ENCODE measurements at places on chromosomes 4 and X. TPM values are rescaled to one million over a fixed set of nuclear protein-coding genes. Genes with fewer than 3 reads are reported as not detected.

DNA sequence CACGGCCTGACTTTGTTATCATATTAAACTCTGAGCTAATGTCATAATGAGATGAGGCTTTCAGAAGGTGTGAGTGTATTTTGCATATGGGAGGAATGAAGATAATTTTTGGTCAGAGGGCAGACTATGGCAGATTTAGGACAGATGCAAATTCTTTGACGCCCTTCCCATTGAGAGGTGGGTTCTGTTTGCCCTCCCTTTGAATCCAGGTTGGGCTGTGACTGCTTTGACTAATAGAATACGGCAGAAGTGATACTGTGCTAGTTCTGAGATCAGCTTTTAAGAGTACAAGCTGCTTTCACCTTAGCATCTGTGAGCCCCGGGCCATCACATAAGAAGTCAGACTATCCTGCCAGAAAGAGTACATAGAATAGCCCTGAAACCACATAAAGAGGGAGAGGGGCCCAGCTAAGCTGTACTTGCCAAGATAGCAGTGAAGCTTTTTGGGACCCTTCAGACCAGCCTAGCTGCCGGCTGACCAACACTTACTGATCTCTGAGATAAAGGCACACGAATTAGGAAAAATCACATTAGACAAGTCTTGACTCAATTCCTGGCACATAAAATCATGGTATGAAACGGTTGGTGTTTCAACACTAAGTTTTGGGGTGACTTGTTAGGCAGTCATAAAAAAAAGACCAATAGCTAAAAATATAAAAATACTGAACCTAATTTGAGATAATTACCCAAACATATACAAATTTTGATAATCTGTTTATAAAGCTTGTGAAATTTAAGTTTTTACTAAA, 166.7 kb upstream of the SH3RF1 start:
- no peak for DNase-seq

GRCh38 chr4:8410641-8411271, 29.8 kb downstream of the ACOX3 start:
- DNase-seq, result peak; percentile 19

DNA sequence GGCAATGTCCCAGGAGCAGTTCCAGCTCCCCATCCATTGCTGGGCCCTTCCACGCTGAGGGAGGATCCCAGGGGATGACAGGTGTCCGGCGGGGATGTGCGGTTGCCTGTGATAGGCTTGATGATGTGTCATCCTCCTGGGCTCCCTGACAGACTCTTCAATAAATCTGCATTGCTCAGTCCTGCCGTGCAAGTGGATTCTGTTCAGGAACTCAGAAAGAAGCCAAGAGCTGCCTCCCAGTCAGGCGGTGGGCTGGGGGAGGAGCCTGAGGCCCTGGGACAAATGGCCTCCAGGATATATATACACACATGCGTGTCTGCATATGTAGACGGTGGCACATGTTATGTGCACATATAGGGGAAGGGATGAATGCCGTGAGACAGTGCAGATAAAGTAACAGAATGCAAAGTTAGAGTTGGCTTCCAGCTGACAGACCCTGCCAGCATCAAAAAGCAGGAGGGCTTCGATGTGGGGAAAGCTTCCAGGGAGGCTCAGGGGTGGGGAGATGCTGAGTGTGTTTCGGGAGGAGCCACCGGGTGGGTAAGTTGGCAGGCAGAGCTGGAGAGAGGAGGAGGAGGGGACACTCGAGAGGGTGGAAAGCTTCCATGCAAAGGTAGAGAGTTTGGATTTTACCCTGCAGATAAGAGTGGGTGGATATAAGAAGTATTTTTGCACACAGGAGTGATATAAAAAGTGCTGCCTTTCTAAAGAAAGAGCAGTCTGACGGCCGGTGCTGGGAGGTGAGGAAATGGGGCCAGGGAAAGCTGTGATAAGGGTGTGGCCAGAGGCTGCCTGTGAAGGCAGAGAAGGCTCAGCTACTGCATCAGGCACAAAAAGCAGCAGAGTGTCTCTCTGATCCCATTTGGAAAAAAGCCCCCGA, 28.5 kb upstream of the CRMP1 start:
- DNase-seq, result no peak

GRCh38 chr4:88964450-88964849, 92.5 kb downstream of the FAM13A start:
- no peak for DNase-seq

DNA sequence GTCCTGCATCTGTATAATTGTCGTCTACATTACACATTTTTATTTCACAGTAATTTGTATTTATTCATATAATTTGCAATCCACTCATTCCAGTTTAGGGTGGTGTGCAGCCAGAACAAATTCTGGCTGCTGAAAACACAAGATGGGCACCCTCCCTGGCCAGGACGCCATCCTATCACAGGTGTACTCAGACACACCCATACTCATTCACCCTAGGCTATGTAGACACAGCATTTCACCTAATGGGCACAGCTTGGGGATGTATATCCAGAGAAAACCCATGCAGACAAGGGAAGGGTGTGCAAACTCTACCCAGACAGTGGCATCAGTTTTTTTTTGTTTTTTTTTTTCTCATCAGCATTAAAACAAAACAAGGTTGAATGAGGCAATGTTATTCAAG, 73.1 kb downstream of the HMGB2 start:
- no peak for DNase-seq

- DNase-seq, result no peak
These were observed 23.2 kb upstream of the TSPAN7 start for GRCh38 chrX:38538134-38538533.

- no peak for DNase-seq
These were observed 5.7 kb downstream of the PITX2 start for GRCh38 chr4:110617075-110617640.

DNA sequence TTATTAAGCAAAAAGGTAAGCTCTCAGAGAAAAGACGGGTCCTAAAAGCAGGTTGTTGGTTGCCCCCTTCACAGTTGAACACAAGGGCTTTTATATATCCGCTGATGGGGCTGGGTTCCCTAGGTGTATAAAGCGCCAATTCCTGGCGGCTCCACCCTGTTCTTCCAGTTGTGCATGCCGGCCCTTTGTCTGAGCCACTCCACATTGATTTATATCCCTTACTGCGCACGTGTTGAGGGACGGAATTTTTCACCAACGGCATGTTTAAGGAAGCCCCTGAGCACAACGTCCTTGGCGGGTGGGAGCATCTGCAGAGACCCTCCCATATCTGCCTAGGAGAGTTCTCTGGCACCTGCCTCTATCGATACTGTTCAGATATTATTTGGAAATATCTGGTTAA, 135.7 kb downstream of the DTHD1 start:
- no peak for DNase-seq

GRCh38 chrX:41923978-41924683, 777 bp upstream of the CASK start:
- no peak for DNase-seq

- no peak for DNase-seq
These were observed 3.5 kb downstream of the SH3KBP1 start for GRCh38 chrX:19883878-19884277.

DNA sequence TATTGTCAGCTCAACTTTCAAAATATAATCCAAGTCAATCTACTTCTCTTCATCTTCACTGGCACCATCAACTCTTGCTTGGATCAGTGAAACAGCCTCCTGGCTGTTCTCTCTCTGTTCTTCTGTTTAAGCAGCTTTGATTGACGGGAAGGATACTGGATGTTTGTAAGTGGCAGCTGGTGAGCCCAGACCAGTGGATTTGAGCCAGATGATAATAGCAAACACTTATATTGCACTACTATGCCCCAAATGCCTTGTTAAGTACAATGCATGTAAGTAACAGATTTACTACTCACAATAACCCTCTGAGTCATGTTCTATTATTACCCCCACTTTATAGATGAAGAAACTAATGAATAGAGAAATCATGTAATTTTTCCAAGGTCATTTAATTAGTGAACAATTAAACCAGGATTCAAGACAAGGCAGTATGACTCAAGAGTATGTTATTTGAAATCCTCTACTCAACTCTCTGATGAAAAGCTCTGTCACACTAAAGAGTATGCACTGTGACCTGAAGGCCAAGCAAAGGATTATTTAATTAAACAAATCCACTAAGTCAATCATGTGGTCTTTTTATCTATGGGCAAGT, 44.8 kb downstream of the SPANXN3 start:
- no peak for DNase-seq

- DNase-seq, result no peak
These were observed 66.7 kb upstream of the PJA1 start for GRCh38 chrX:69231903-69232302.

DNA sequence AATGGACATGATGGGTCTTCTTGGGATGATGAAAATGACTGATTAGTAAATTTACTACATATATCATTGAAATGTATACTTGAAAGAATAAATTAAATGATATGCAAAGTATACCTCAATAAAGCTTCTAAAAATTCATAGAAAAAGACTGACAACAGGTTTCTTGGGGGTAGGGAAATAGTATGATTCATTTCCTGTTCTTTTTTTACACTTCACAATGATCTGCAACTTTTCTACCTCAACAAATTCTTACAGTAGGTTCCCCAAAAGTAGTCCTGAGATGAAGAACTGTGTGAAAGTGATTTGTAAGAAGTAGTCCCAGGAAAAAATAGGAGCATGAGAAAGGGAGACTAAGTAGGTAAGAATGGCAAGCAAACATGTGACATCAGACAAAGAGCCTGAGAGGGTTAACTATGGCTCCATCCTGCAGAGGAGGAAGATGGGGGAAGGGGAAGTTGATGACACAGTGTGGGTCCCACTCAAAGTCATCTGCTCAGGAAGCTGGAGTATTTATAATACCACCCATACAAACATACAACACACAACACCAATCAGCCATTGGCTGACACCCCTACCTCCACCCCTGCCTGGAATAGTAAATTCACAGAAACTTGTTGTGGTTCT, 73.9 kb downstream of the ARHGAP6 start:
- no peak for DNase-seq

GRCh38 chr4:21869978-21870745, 78.4 kb downstream of the KCNIP4 start:
- no peak for DNase-seq

DNA sequence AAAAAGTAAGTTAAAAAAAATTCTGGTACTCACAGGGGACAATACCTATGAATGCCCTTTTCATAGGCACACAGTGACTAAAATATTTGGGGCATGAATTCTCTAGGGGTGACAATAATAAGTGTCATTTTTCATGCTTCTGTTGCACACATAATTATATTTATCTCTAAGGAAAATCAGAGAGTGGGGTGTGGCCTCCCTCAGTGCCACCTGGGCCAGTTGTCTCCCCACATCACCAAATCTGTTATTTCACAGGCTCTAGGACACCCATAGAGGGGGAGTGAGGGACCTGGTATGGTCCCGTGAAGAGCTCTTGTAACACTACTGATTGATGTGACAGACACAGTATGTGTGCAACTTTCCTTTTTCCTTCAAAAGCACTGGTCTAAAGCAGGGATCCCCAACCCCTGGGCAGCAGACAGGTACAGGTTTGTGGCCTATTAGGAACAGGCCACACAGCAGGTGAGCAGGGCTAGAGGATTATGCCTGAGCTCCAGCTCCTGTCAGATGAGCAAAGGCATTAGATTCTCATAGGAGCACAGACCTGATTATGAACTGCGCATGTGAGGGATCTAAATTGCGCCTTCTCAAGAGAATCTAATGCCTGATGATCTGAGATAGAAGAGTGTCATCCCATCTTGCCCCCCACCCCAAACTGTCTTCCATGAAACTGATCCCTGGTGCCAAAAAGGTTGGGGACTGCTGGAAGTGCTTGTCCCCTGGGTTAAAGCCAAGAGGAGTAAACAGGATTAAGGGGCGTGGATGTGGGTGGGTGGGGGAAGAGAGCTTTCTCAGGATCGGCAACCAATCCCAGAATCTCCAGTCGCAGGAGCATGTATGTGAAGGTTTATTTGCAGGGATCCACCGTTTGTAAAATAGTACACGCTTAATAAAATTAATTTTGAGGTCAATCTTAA, 856 bp downstream of the SLC9B1 start:
- no peak for DNase-seq

DNA sequence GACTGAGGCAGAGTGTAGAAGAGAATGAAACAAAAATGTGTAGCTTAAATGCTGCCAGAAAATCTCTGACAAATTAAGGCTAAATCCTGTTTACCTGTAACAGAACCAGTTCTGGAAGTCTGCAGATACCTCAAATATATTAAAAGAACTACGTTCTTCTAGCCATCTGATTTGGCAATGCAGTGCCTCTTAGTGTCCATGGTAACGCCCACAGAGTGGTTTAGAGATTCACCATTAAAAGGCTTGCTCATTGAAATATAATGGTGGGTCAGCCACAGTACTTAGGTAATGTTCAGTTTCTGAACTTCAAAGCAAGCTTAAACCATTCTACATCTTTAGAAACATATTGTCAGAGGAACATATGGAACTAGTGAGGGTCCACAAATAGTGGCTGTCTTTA, 23.2 kb upstream of the LUZP4 start:
- no peak for DNase-seq

- DNase-seq, result no peak
These were observed 9.0 kb upstream of the MAB21L2 start for GRCh38 chr4:150572704-150573504.

- DNase-seq, result no peak
These were observed 31.5 kb downstream of the TMEM271 start for GRCh38 chr4:544386-545105.

GRCh38 chrX:110097920-110098319, 95.0 kb downstream of the TMEM164 start:
- no peak for DNase-seq

DNA sequence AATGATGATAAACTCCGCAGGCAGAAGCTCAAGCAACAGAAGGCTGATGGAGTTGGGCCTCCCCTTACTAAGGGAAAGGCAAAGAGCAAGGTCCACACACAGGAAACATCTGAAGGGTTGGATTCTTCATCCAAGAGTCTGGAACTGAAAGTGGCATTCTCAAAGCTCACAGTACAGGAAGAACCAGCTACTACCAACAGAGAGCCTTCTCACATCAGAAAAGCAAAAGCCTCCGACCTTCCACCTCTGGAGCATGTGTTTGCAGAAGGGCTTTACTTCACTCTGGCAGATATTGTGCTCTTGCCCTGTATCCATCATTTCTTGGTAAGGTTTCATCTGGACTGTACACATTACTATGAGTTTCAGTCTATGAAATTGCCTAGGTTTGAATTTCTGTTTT, 10.6 kb downstream of the GSTCD start:
- no peak for DNase-seq

DNA sequence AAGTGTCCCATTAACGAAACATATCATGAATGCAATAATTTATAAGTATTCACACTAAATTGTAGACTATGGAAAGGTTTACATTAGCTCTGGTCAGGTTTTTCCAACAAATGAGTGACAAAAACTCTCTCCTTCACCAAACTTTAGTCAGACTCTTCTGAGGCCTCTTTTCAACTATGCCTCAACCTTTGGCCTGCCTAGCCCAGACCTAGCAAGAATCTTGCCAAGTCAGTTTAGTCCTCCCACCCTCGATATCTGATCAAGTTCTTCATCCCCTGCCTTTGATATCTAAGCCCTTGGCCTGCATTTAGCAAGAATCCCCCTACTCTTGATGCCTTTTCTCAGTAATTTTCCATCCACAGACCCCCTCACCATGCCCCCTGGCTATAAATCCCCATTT, 37.9 kb downstream of the CCDC158 start:
- DNase-seq, result no peak

The HS3ST1 gene
- total RNA-seq, result 3.4 TPM

The LINC00632 gene
- 152 TPM for total RNA-seq

The NKRF gene
- 12.5 TPM for total RNA-seq

The ZCCHC12 gene
- 3.2 TPM for total RNA-seq

The PCDH18 gene
- 8.4 TPM for total RNA-seq

The AMOT gene
- 444 TPM for total RNA-seq

The GAGE1 gene
- total RNA-seq, result not detected

The POU4F2 gene
- 0.17 TPM for total RNA-seq

The CXorf49 gene
- total RNA-seq, result not detected

The SHROOM4 gene
- total RNA-seq, result 6.6 TPM

Measured in progenitor cell of endocrine pancreas (in vitro differentiated cells).